ENCODE measurements at places on chromosomes 3 and 15. TPM values are rescaled to one million over a fixed set of nuclear protein-coding genes. Genes with fewer than 3 reads are reported as not detected.

- DNase-seq, result no peak
- peaks cover 8% of the 10 kb centered on the region for H3K4me1 ChIP-seq
- peak overlapping the region; percentile 64 for H3K4me3 ChIP-seq
- no peaks in the 10 kb centered on the region for H3K36me3 ChIP-seq
- H3K27ac ChIP-seq, result no peak overlapping the region
Observed at GRCh38 chr3:43104660-43105595, 951 bp downstream of the POMGNT2 start.

Gene SLC2A2
- total RNA-seq, result 115 TPM

- H3K4me1 ChIP-seq, result no peaks in the 10 kb centered on the region
- H3K27ac ChIP-seq, result peak overlapping the region; percentile 67
- no peaks in the 10 kb centered on the region for H3K36me3 ChIP-seq
- no peak for DNase-seq
Observed at GRCh38 chr15:91867581-91868026, 14.1 kb downstream of the SLCO3A1 start.

DNA sequence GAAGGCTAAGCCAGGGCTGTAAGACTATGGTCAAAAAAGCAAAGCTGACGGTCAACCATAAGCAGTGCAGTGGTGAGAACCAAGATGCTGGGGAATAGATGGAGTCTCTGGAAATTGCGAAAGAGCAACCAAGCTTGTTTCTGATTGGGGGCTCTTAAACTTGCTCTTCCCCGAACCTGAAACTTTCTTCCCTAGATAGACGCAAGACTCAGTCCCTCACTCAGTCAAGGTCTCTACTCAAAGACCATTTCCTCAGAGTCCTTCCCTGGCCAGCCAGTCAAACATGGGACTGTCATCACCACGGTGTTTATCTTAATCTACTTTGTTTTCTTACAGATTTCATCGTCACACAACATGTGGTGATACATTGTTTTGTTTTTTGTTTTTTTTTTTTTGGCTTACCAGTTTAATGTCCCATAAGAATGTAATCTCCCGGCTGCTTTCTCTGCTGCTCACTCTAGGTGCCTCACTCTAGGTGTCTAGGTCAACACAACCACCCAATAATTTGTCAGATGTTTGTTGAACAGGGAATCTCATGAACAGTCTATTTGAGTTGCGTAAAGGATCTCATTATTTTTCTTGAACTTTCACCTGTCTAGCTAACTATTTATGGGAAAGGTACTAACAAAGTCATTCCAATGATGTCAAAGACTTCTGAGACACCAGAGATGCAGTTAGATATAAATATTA is 495.4 kb downstream of the FOXP1 start:
- no peaks in the 10 kb centered on the region for H3K27me3 ChIP-seq
- no peaks in the 10 kb centered on the region for H3K4me1 ChIP-seq
- H3K27ac ChIP-seq, result peak overlapping the region; percentile 70
- H3K36me3 ChIP-seq, result no peaks in the 10 kb centered on the region
- H3K4me3 ChIP-seq, result no peak overlapping the region

GRCh38 chr3:73555076-73555475 is 69.7 kb downstream of the PDZRN3 start:
- no peak overlapping the region for H3K27ac ChIP-seq
- no peaks in the 10 kb centered on the region for H3K27me3 ChIP-seq
- no peaks in the 10 kb centered on the region for H3K36me3 ChIP-seq
- no peak for DNase-seq
- no peak overlapping the region for H3K4me3 ChIP-seq
- H3K4me1 ChIP-seq, result no peaks in the 10 kb centered on the region

Gene TPRG1
- total RNA-seq, result 23.1 TPM

DNA sequence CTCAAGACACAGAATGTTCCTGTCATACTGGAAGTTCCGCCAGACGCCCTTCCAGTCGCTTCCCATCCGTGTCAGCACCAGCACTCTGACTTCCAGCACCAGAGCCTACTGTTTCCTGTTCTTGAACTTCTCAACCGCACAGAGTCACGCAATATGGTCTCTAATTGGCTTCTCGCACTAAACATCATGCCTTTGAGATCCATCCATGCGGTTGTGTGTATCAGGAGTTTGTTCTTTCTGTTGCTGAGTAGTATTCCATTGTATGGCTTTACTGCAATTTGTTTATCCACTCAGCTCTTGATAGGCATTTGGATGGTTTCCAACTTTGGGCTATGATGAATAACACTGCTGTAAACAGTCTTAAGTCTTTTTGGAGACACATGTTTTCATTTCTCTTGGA is 112.1 kb downstream of the LRRK1 start:
- no peaks in the 10 kb centered on the region for H3K4me1 ChIP-seq
- peak; percentile 39 for DNase-seq
- no peak overlapping the region for H3K4me3 ChIP-seq
- H3K36me3 ChIP-seq, result no peaks in the 10 kb centered on the region

DNA sequence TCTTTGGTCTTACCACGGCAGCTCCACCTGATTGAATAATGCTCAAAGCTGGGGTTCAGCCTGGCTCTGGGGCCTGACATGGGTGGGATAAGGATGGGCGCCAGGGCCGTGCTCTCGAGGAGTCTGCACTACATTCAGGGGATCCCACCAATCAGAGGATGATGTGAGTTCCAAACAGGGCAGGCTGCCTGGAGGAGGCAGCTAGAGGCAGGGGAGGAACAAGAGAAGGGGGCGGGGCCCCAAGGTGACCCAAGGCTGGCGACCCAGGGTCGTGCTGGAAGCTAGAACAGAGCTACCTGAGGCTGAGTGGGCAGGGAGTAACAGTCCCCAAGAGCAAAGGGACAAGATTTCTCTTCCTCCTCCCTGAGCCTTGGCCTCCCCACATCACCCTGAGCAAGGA is 56.1 kb downstream of the PCSK6 start:
- no peak overlapping the region for H3K4me3 ChIP-seq
- no peaks in the 10 kb centered on the region for H3K27me3 ChIP-seq
- H3K27ac ChIP-seq, result no peak overlapping the region
- no peaks in the 10 kb centered on the region for H3K4me1 ChIP-seq
- DNase-seq, result no peak

GRCh38 chr3:45861043-45861719 is 19.3 kb upstream of the LZTFL1 start:
- no peaks in the 10 kb centered on the region for H3K36me3 ChIP-seq
- H3K27me3 ChIP-seq, result no peaks in the 10 kb centered on the region
- H3K4me3 ChIP-seq, result no peak overlapping the region
- peaks cover 6% of the 10 kb centered on the region for H3K4me1 ChIP-seq
- no peak for DNase-seq
- peak overlapping the region; percentile 67 for H3K27ac ChIP-seq

DNA sequence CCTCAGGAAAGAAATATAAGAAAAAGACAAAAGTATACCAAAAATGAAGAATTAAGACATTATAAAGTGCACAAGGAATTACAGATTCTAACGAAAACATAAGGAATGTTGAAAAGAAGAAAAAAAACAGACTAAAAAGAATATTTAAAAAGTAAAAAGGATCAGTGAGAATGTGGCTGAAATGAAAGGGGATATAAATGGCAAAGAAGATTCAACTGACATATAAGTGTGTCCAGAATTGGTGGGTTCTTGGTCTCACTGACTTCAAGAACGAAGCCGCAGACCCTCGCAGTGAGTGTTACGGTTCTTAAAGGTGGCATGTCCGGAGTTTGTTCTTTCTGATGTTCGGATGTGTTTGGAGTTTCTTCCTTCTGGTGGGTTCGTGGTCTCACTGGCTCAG is 44.8 kb downstream of the DCBLD2 start:
- DNase-seq, result no peak
- no peaks in the 10 kb centered on the region for H3K4me1 ChIP-seq
- H3K36me3 ChIP-seq, result no peaks in the 10 kb centered on the region

Gene SLC28A1
- total RNA-seq, result 61.1 TPM

DNA sequence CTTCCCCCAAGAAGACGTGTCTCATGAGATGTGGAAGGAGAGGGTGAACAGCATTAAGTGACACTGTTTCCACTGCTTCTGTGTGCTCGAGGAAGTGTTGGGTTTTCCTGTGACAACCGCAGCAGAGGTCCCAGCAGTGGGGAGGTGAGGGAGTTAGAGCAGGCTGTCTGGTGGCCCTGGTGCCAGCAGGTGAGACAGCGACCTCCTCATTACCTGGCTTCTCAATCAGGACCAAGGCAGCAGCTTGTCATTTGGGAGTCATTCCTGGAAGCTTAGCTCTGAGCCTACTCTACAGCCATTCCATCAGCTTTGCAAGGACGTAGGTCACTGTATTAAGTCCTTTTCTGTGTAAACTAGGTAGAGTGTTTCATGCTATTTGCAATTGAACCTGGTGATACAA is 63.3 kb upstream of the RGMA start:
- H3K27me3 ChIP-seq, result no peaks in the 10 kb centered on the region
- H3K27ac ChIP-seq, result no peak overlapping the region
- no peaks in the 10 kb centered on the region for H3K36me3 ChIP-seq
- DNase-seq, result no peak

GRCh38 chr3:28989646-28990089 is 291.2 kb upstream of the RBMS3 start:
- no peaks in the 10 kb centered on the region for H3K36me3 ChIP-seq
- no peak overlapping the region for H3K27ac ChIP-seq
- H3K4me3 ChIP-seq, result no peak overlapping the region
- no peak for DNase-seq
- H3K4me1 ChIP-seq, result no peaks in the 10 kb centered on the region
- H3K27me3 ChIP-seq, result no peaks in the 10 kb centered on the region

GRCh38 chr3:195770081-195770840 is 41.5 kb downstream of the MUC4 start:
- no peak overlapping the region for H3K4me3 ChIP-seq
- no peaks in the 10 kb centered on the region for H3K36me3 ChIP-seq
- H3K4me1 ChIP-seq, result no peaks in the 10 kb centered on the region
- H3K27me3 ChIP-seq, result no peaks in the 10 kb centered on the region
- no peak overlapping the region for H3K27ac ChIP-seq

Gene ENTPD3
- total RNA-seq, result 0.67 TPM

DNA sequence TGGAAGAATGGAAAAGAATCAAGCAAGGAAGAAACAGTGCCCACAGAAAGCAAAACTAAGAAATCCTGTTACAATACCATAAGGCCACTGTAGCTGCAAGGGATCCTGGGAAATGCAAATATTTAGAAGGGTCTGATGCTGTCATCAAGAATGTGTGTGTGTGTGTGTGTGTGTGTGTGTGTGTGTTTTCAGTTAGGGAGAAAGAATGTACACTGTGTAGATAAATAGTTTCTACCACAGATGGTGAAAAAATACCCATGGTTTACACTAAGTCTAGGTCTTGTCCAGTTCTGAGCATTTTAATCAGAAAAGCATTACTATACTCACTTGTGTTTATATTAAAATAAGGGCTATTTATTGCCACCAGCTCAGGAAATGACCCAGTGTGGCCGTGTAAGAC is 355.0 kb downstream of the RBMS3 start:
- peaks cover 6% of the 10 kb centered on the region for H3K4me1 ChIP-seq
- no peak overlapping the region for H3K27ac ChIP-seq
- no peak overlapping the region for H3K4me3 ChIP-seq
- no peak for DNase-seq
- no peaks in the 10 kb centered on the region for H3K36me3 ChIP-seq

- H3K4me3 ChIP-seq, result no peak overlapping the region
- H3K27me3 ChIP-seq, result no peaks in the 10 kb centered on the region
- peaks cover 5% of the 10 kb centered on the region for H3K4me1 ChIP-seq
- H3K36me3 ChIP-seq, result no peaks in the 10 kb centered on the region
- H3K27ac ChIP-seq, result peak overlapping the region; percentile 85
Observed at GRCh38 chr3:11140713-11141104, 13.6 kb upstream of the HRH1 start.

GRCh38 chr3:125261031-125261430 is 48.5 kb upstream of the SLC12A8 start:
- no peak for DNase-seq
- no peak overlapping the region for H3K27ac ChIP-seq
- H3K27me3 ChIP-seq, result no peaks in the 10 kb centered on the region
- no peaks in the 10 kb centered on the region for H3K4me1 ChIP-seq
- H3K4me3 ChIP-seq, result no peak overlapping the region
- no peaks in the 10 kb centered on the region for H3K36me3 ChIP-seq

DNA sequence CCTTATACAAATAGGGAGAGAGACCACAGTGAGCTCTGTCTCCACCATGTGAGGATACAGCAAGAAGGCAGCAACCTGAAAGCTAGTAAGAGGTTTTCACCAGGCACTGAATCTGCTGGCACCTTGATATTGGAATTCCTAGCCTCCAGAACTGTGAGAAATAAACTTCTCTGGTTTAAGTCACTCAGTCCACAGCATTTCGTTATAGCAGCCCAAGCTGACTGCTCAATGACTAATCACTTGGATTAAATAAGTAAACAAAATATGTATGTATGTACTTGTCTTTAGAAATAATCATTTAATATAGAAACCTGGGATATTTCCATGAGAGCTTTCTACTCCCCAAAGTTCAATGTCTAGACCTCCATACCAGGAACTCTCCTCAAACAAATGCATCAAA is 162.0 kb downstream of the IMPG2 start:
- no peaks in the 10 kb centered on the region for H3K27me3 ChIP-seq
- no peak overlapping the region for H3K27ac ChIP-seq
- no peaks in the 10 kb centered on the region for H3K4me1 ChIP-seq
- no peak for DNase-seq
- no peaks in the 10 kb centered on the region for H3K36me3 ChIP-seq

DNA sequence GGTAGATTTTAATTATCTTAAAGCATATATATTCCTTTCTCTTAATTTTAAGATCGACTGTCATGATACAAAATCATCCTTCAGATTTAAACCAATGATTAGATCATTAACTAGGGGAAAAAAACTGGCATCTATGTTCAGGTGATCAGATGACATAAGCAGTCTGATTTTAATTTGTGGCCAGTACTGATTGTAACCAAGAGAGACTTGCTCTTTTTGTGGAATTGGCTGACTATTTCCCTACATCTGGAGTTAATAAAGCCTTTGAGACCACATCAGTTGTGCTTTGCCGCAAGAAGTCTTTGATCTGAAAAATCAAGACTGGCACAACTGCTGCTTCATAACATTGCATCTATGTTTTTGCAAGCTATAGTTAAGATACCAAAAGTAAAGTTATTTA is 148.4 kb upstream of the CGNL1 start:
- H3K4me1 ChIP-seq, result no peaks in the 10 kb centered on the region
- H3K4me3 ChIP-seq, result no peak overlapping the region
- no peak for DNase-seq
- no peaks in the 10 kb centered on the region for H3K27me3 ChIP-seq

DNA sequence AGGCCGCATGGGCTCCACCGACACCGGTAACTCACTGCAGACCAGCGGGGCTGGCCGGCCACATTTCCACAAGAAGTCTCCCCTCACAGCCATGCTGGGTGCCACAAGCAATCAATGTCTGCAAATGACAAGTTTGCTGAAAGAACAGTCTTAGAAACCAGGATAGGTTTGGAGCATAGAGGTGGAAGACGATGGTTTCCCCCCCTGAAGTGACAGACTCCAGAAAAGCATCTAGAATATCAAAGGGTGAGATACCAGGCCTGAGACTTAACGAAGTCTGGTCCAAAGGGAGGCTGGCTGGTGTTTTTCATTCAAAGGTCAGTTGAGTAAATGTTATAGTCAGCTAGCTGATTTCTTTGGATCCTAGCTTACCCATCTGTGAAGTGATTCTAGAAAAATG is 50.0 kb upstream of the WNT5A start:
- no peaks in the 10 kb centered on the region for H3K36me3 ChIP-seq
- no peak overlapping the region for H3K4me3 ChIP-seq
- no peak overlapping the region for H3K27ac ChIP-seq
- no peak for DNase-seq

Measured in Peyer's patch (tissue), 4 donors.